ENCODE measurements at places on chromosomes 5 and 9.

GRCh38 chr5:66515209-66515608 is 81.0 kb upstream of the MAST4 start:
- H3K4me1 ChIP-seq: no peaks in the 10 kb centered on the region
- peaks cover 5% of the 10 kb centered on the region for H3K27me3 ChIP-seq
- peak; percentile 11 for DNase-seq
- H3K36me3 ChIP-seq: no peaks in the 10 kb centered on the region

GRCh38 chr5:204462-204861 is 13.2 kb downstream of the LRRC14B start:
- H3K4me1 ChIP-seq: no peaks in the 10 kb centered on the region
- no peak overlapping the region for H3K27ac ChIP-seq
- no peaks in the 10 kb centered on the region for H3K27me3 ChIP-seq

DNA sequence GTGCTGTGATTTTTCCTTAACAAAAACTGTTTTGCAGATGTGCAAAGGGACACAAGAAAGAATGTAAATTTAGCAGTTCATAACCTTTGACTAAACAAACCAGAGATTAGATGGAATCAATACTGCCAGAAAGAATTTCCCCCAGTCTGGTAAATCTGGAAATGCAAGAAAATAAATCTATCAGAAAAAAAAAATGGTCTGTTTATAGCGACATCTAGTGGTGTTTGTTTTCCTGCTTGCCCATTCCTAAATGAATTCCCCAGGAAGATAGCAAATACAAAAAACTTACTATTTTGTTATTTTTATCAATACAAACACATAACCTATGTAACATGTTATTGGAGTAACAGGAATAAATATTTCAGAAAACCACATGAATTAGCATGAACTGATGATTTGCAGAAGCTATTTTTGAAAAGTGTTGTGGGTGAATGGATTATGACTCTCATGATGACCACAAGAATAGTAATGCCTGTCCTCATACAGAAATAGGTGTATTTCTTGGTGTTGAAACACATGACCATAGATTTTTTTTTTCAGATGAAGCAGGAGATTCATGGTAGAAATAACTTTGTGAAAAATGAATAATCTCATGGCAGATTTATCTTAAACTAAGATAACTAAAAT is 1703.8 kb downstream of the MAT2B start:
- H3K36me3 ChIP-seq: no peaks in the 10 kb centered on the region
- H3K27me3 ChIP-seq: no peaks in the 10 kb centered on the region
- no peaks in the 10 kb centered on the region for H3K4me1 ChIP-seq
- no peak for DNase-seq
- H3K27ac ChIP-seq: no peak overlapping the region

- no peak overlapping the region for H3K27ac ChIP-seq
- H3K27me3 ChIP-seq: no peaks in the 10 kb centered on the region
Observed at GRCh38 chr9:100637787-100638186, 59.9 kb downstream of the CAVIN4 start.

- no peaks in the 10 kb centered on the region for H3K36me3 ChIP-seq
- H3K4me3 ChIP-seq: no peak overlapping the region
- no peak overlapping the region for H3K27ac ChIP-seq
- H3K4me1 ChIP-seq: peaks cover 14% of the 10 kb centered on the region
- H3K27me3 ChIP-seq: no peaks in the 10 kb centered on the region
- DNase-seq: no peak
Observed at GRCh38 chr9:107222020-107222522, 61.0 kb upstream of the RAD23B start.

All from GM12878 (cell line).